Neural progenitor cell (in vitro differentiated cells): ENCODE measurements at places on chromosomes 11 and 22.

DNA sequence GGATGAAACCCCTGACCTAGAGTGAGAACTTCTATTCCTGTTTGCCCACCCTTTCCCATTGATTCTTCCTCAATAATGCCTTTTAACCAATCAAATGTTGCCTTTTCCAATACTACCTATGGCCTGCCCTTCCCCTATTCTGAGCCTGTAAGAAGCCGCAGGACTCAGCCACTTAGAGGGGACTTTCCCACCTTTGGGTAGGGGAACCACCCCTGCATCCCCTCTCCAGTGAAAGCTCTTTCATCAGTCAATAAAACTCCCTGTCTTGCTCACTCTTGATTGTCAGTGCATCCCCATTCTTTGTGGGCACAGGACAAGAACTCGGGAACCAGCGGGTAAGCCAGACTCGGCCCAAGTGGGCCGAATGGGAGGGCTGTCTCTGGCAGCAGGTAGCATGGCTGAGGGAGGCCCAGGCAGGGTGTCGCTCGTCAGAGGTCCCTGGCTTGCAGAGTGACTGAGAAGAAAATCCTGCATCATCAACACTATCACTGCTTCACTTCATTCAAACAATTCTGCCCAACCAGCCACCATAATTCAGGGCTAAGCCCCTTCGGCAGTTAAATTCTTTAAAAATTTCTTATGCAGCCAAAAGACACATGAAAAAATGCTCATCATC lies 30.4 kb downstream of the LDHAL6A start:
- no peak for DNase-seq

GRCh38 chr11:106379712-106380111 lies 302.2 kb downstream of the AASDHPPT start:
- no peak for DNase-seq

- no peak for DNase-seq
Observed at GRCh38 chr11:75603791-75604736, 42.0 kb downstream of the SERPINH1 start.

GRCh38 chr11:31913985-31914384 lies 102.9 kb upstream of the PAX6 start:
- DNase-seq: no peak

DNA sequence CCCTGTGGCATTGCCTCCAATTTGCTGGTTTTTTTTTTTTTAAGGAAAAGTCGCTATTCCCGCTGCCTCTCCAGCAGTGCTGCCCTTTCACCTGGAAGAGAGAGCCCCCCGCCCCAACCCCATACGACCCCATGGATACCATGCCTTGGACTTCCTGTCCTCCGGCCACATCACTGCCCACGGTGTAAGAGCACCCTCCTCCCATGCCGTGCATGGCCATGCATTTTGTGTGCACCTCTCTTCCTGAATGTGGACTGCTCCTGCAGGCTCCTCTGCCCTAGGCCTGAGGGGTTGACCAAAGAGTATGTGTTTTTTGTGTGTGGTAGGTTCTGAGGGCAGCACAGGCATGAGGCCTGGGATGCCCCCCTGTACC lies 65.6 kb upstream of the SPON1 start:
- no peak for DNase-seq

DNA sequence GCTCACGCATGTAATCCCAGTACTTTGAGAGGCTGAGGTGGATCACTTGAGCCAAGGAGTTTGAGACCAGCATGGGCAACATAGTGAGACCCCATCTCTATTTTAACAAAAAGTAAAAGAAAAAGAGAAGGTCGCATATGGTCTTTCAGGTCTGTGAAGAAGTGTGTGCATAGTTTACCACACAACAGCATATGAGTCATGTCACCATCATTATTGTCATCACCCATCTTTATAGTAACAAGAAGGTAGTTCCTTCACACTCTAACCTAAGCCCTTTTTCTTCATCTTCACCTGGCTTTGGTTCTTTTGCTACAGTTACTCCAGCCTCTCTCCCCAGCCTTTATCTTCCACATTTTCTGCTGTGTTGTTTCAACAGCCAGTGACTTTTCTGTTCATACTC lies 39.2 kb downstream of the PACS1 start:
- DNase-seq: no peak

GRCh38 chr11:6200975-6201374 lies 2.0 kb downstream of the OR52W1 start:
- no peak for DNase-seq

DNA sequence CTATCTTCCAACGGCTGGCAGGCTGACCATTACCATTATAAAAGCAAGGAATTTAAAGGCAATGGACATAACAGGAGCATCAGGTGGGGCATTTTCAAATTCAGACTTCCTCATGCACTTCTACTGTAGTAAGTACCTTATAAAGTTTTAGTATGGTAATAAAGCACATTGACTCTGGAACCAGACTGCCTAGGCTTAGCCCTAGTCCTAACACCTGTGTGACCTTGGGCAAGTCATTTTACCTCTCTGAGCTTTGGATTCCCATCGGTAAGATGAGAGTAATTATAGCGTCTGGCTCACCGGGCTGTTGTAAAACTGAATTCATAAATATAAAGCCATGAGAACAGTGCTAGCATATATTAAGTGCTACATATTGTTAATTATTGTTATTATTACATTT lies 69.2 kb upstream of the OLFML1 start:
- DNase-seq: no peak

DNA sequence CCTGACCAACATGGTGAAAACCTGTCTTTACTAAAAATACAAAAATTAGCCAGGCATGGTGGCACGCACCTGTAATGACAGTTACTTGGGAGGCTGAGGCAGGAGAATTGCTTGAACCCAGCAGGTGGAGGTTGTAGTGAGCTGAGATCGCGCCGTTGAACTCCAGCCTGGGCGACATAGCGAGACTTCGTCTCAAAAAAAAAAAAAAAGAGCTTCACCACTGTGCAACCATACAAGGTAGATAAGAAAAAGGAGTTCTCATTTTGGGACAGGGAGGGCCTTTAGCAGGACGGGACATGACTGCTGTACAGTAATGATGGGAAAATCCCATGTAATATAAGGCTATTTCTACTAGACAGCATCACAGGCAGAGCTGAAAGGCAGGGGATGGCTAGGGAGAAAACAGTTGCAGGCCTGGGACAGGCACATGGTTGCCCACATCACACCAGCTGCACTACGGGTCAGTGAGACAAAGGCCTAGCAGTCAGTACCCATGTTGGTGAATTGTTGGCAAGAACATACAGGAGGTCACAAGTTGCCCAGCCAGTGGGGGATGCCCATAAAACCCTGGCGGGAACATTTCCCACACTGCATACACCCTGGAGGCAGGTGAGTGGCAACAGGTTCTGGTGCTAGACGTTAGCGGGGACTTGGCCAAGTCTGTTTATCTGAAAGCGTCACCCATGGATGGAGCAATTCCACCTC lies 5.4 kb downstream of the TANGO2 start:
- DNase-seq: no peak

DNA sequence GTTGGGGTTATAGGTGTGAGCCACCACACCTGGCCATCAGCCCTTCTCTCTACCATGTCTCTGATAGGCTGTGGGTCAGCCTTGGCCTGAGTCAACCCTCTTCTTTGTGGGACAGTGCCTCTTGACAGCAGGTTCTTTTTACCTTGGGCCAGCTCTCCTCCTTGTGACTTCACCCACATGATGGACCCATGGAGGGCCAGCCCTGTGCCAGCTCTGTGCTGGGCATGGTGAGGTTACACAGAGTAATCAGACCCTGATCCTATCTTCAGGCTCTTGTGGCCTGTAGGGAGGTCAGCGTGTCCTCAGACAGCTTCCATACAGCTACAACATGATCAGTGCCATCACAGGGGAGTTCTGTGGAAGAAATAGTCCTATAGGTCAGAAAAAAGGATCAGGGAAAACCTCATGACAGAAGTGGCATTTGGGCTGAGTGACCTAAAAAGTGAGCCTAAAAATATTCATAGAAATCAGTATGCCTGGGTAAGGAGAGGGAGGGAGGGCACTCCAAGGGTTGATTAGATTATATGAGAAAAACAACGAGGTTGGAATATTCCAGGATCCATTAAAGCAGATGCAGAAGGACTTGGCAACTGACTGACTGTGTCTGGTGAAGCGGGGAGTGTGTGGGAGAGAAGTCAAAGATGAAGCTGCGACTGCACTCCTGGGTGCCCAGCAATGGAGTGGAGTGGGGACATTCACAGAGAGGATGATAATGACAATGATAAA lies 17.1 kb downstream of the OTOG start:
- DNase-seq: no peak

DNA sequence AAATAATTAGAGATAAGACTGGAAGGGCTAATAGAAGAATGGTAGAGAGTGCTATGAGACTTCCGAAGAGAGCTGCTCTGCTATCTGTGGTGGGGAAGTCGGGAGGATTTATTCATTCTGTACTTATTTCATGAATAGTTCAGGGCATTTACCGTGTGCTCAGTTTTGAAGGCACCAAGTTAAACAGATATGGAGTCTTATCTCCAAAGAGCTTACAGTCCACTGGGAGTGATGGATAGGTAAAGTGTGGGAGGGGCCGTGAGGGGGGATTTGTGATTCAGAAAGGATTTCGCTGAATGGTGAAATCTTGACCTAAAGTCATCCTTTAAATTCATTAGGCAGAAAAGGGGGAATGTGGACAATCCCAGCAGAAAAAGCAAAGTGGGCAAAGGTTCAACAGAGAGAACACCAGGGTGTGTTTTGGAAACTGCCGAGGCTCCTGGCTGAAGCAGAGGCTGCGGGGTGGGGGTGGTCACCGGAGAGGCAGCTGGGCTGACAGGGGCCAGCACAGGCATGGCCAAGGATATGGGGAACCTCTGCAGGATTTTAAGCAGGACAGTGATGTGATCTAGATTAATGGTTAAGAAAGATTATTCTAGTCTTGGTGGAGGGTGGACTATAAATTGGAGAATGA lies 91.2 kb downstream of the UBASH3B start:
- DNase-seq: no peak

GRCh38 chr11:47468598-47469214 lies 19.8 kb upstream of the RAPSN start:
- DNase-seq: no peak

DNA sequence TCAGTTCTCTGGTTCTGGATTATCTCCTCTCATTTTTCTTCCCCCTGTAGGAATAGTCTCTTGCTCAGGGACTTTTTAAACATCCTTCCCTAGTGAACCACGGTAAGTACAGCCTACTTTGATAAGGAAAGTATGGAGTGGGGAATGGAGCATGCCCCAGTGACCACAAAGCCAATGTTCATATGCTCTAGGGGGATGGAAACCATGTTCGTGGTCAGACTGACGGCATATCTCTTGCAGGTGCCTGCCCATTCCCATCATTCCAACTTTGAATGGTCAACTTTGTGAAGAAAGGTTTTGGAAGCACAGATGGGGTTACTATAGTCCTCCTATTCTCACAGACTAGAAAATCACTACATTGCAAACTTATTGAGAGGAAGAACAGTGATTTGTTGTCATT lies 332.5 kb upstream of the NCAM1 start:
- no peak for DNase-seq

GRCh38 chr11:104891135-104891534 lies 7.1 kb downstream of the CASP12 start:
- no peak for DNase-seq
